ENCODE measurements at places on chromosomes 4 and X.

DNA sequence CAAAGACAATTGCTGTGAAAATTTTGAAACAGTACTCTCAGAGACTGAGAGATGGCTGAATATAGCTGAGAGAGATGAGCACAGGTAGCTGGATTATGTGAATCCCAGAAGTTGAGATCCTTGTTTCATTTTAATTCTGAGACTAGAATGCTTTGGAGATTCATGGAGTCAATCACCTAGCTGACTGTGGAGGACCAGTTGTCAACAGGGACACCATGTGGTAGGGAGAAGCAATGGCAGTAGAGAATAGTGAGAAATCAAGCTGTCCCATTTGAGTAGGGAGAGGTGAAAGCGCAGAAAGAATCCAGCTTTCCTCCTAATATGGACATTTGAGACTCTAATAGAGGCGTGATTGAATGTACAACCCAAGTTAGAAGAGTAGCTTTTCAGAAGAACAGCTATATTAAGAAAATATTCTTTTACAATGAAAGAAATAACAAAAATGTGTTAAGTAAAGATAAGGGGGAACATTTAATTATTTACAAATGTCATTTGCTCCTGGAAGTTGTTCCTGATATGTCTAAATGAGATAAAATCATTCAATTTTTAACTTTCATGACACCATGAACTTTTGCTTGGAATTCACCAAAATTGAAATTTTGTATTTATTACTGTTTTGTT is 30.3 kb upstream of the GLRB start:
- DNase-seq = no peak

- no peak for DNase-seq
These were observed 182.1 kb upstream of the DIAPH2 start for GRCh38 chrX:96502507-96502906.

- DNase-seq = no peak
These were observed 9.0 kb downstream of the TSC22D3 start for GRCh38 chrX:107766470-107767150.

DNA sequence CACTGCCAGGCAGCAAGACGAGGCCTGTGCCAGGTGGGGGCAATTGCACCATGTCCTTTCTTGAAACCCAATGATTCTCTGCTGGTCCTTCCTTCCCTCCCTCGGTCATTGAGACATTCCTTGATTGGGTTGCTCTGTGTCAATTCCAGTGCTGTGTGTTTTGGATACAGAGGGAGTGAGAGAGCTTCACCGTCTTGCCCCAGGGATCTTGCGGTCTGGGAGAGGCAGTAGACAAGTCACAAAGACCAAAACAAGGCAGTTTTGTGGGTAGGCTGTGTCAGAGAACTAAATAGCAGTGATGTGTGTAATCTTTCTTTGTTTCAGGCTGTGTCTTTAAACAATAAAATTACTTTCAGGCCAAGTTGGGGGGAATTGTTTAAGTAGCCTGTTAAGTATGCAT is 38.8 kb upstream of the TADA2B start:
- DNase-seq = no peak

GRCh38 chr4:4789462-4789861 is 70.0 kb upstream of the MSX1 start:
- no peak for DNase-seq

DNA sequence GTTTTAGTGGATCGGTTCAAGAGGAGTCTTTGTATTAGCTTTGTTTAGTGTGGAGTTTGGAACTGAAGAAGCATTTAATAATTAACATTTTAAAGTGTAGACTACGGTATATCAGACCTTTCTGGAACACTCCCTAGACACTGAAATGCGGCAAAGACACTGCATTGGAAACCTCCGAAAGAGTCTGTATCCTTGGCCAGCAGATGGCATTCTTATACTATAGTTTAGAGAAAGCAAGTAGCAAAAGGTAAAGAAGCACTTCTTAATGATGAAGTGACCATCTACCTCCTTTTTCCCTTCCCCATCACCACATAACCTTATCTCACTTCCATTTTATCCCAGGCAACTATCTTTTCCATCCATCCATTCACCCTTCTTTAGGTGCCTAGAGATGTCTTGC is 7.6 kb downstream of the FABP2 start:
- DNase-seq = no peak

DNA sequence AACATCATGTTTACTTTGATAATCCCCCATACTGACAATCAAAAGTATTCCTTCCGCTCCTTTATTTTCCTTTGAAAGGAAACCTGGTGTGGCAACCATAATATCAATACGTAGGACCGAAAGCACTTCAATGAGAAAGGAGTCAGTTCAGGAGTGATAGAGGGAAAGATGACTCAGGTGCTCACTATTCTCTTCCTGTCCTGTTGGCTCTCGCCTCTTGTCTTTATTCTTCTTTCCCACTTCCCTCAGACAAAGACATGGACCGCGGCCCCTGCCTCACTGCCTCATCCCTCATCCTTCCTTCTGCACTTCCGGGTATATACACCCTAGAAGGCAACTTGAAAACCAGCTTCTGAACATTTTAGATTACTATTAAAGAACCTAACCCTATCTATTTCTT is 49.8 kb upstream of the TNIP3 start:
- DNase-seq = no peak

GRCh38 chr4:144967161-144967560 is 130.8 kb downstream of the ANAPC10 start:
- DNase-seq = no peak

DNA sequence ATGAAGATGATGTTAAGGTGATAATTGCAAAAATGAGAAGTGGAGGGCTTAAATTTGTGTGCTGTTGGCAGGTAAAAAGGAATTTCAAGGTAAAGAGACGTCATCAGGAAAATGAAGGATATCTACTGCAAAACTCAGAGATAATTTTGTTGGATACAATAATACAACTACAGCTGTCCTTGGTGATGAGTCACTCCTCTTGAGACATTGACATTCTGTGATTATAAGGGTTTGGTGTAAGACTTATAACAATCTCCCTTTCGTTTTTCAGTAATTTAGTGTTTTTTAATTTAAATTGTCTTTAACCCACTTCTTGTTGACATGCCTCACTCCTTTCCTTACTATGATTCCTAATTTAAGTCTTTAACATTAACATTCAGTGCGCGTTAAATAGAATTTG is 1074.1 kb upstream of the SLIT2 start:
- no peak for DNase-seq

GRCh38 chr4:156420623-156421022 is 467.0 kb upstream of the CTSO start:
- DNase-seq = no peak

DNA sequence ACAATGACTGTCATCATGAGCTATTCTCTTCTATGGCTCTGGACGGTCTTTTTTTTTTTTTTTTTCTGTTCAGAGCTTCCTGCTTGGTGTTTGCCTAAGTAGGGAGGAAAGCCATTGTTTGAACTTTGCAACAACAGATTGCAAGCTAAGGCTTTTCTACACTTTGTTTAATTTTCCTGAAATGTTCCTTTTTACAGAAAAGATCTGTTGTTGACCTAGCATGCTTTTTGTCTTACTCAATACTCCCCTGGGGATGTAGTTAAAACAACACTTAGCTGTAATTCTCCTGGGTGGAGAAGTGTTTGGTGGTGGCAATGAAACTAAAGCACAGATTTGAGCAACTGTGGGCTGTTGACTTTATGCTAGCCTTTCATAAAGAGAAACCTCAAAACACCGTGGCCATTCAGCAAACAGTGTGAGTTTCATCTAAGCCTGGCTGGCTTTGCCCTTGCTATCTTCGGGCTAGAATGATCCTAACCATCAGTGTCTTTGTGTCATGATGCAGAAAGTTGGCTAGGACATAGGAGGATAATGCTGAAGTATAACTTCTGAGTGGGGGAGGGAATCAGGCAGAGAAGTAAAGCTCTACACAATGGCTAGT is 110.5 kb downstream of the ANXA3 start:
- DNase-seq = no peak

GRCh38 chr4:177492022-177492421 is 49.8 kb upstream of the AGA start:
- no peak for DNase-seq

DNA sequence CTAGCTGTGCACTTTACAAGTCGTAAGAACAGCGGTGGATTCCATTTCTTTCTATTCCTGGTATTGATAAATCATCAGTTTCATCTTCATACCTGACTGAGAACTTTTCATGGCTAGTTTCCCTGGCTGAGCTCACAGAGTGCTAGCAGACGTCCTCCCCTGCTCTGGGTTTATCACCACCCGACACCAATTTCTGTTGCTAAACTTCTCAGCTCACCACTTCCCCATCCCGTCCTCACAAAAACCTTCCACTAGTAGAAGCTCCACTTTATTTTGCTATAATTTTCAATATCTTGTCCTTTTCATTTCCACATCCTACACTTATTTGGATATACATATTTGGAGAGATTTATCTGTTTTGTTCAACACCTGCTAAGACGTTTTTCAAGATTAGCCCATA is 869.4 kb upstream of the FRG1 start:
- DNase-seq = no peak

DNA sequence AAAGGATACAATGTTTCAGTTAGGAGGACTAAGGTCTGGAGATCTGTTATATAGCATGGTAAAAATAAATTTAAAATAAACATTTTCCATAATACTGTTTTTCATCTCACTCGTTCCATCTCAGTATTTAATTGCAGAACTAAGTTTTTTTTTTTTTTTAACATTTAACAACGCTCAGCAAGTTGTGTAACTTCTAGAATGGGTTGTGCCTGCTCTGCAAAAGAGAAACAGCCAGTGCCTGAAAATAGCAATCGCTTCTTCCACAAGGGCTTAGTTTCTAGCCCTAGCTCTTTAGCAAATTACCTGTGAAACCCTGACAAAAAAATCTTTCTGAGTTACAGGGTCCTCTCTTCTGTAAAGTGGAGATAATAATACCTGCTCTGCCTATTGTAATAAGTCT is 41.9 kb downstream of the CNGA1 start:
- no peak for DNase-seq

GRCh38 chrX:2500091-2500802 is 529 bp downstream of the DHRSX start:
- no peak for DNase-seq

DNA sequence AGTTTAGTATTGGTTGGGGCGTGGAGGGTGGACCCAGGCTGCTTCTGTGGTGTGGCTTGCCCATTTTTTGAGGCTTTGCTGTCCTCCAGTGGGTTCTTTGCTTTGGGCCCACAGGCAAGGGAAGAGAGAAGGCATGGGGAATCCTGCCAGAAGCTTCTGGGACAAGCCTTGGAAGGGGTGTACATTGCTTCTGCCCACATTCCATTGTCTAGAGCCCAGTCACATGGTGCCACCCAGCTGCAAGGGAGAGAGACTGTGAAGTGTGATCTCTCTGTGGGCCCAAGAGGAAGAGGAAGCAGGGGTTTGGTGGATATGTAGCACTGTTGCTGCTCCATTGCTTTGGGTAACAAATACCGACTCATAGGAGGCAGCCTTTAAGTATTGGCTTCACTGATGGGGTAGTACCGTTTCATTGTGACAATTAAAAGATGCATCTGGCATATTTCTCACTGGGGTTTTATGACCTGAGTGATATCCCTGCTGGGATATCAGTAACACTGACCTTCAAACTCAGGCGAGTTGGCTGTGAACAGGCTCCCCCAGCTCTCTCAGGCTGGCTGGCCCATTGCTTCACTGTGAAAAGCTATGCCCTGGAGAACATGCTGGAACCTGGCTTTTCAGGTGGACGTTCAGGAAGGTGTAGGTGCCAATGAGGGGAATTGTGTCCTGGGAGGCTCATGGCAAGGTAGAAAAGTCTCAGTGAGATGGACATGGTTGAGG is 85.9 kb downstream of the CLDN34 start:
- DNase-seq = no peak
